ENCODE measurements at places on chromosomes 3 and 15.

DNA sequence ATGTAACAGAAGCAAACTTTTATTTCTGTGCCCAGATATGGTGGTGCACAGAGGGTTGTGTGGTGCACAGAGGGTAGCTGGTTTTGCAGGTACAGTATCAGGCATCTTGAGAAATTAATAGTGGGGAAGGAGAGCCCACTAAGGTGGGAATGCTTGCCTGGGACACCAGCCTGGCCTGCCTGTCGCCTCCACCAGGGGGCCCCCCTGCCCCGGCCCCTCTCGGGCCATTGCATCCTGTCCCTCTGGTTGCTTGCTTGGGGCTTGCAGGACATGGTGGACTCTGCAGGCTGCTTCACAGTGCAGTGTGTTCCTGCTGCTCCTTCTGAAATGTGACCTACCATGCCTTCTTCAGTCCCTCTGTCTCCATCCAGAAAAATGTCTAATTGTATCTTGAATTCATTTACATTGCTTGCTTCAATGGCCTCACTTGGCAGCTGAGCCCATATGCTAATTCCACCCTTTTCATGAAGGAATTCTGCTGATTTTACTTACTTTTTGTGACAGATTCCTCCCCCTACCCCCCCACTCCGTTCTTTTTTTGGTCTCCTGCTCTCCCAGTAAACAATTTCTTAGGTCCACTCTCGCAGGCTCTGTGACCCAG, 73.6 kb downstream of the EEFSEC start:
- DNase-seq: no peak

DNA sequence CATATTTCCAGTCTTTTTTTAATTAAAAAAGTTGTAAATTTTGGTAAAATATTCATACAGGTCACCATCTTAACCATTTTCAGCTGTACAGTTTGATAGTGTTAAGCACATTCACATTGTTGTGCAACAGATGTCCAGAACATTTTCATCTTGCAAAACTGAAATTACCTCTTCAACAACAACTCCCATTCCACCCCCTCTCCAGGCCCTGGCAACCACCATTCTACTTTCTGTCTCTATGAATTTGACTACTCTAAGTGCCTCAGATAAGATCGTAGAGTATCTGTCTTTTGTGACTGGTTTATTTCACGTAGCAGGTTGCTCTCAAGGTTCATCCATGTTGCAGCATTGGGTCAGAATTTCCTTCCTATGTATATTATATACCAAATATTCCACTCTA, 76.0 kb downstream of the SLCO3A1 start:
- DNase-seq: no peak

GRCh38 chr3:172613845-172614244, 90.6 kb upstream of the TNFSF10 start:
- DNase-seq: no peak

DNA sequence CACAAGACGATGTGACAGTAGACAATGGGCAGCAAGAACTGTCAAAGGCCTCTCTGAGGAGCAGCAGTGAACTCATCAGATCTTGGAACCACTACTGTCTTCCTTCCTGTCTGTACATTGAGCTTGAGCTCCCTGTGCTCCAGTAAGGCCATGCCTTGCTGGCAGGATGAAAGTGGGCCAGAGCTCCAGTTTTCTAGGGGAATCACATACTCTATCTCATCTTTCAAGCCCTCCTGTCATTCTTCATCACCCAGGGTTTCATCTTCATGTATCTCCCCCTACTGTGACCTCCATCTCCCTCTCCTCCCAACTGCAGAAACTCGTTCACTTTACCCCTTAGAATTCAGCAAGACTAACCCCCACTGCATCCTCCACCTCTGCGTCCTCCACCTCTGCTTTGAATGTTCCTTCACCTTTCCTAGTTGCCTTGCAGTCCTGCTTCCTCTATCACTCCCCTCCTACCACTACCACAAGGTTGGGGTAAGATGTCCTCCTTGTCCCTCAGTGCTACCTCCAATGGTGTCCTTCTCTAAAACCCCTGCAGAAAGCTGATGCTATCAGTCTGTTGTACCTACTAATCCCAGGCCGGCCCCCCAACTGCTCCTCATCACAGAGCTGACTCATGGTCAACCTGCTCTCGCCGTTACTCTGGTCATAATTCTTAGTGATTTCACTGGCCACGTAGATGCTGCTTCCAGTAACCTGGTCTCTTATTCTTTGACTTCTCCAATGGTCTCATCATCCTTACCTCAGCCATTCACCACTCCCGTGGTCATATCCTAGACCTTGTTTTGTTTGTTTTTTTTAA, 22.3 kb downstream of the NKIRAS1 start:
- DNase-seq: no peak

GRCh38 chr3:4575381-4575780, 82.2 kb downstream of the ITPR1 start:
- no peak for DNase-seq

GRCh38 chr3:61158216-61158615, 93.0 kb downstream of the FHIT start:
- DNase-seq: no peak

DNA sequence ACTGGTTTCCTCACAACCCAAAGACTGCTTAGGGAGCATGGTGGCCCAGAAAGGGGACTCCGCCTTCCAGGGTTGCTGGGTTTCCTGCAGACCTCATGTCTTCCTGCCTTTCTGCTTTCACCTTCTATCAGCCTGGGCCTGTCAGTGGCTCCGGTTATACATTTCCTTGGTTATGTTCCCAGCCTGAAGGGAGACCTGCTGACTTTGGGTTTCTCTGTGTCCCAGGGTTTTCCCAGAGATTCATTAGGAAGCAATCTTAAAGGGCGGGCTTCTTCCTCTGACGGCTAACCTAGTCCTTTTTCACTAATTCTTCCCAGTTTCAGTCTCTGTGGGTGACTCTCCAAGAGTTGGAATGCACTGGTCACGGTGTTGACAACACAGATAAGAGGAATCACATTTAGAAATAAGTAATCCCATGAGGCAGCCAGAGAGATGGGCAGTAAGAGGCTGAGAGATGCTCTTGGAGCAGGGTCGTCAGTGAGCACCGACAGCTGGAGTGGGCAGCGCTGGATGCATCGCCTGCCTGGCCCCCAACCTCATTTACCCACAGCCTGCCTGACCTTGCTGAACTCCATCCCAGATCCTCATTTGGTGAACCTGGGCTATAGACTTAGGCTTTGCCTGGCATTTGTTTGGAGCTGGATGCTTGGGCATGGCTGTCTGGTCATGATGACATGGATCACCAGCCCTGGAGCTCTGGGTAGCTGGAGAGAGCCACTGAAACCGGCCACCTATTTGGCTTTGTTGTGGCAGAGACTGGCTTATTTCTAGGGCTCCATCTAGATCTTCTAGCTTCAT, 10.0 kb upstream of the EHD4 start:
- DNase-seq: no peak

- no peak for DNase-seq
Observed at GRCh38 chr15:62027263-62027565, 33.0 kb downstream of the VPS13C start.

GRCh38 chr3:41120460-41120859, 78.8 kb upstream of the CTNNB1 start:
- no peak for DNase-seq

DNA sequence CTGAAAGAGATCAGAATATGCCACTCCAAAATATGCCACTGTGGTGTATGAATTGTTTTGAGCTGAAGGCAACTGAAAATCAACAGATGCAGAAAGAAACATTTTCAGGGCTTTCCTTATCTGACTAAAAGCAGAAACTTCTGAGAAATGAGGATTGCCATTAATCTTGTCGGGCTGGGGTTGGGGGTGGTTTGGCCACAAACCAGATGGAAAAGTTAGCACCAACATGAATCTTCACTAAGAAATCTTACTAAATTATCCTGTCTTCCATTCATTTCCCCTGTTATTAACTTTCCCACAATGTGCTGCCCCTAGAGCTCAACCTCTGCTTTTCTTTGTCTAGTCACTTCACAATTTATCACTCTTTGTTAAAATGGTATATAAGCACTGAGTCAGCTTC, 229.9 kb upstream of the GADL1 start:
- DNase-seq: no peak

DNA sequence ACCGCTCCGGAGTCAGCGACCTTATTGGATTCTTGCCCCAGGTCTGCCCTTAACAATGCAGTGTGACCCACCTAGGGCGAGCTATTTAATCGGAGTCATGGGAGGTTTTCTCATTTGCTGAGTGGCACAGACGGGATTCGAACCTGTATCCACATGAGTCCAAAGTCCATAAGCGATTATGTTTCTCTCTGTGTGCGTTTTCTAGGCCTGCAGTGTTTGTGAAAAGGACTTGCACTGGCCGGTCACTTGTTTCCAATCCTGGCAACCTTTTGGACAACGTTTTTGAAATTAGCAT, 691 bp upstream of the HDGFL3 start:
- DNase-seq: no peak

GRCh38 chr3:57746156-57747010, 9.7 kb upstream of the SLMAP start:
- DNase-seq: no peak

GRCh38 chr3:177521305-177521704, 324.0 kb upstream of the TBL1XR1 start:
- DNase-seq: no peak

DNA sequence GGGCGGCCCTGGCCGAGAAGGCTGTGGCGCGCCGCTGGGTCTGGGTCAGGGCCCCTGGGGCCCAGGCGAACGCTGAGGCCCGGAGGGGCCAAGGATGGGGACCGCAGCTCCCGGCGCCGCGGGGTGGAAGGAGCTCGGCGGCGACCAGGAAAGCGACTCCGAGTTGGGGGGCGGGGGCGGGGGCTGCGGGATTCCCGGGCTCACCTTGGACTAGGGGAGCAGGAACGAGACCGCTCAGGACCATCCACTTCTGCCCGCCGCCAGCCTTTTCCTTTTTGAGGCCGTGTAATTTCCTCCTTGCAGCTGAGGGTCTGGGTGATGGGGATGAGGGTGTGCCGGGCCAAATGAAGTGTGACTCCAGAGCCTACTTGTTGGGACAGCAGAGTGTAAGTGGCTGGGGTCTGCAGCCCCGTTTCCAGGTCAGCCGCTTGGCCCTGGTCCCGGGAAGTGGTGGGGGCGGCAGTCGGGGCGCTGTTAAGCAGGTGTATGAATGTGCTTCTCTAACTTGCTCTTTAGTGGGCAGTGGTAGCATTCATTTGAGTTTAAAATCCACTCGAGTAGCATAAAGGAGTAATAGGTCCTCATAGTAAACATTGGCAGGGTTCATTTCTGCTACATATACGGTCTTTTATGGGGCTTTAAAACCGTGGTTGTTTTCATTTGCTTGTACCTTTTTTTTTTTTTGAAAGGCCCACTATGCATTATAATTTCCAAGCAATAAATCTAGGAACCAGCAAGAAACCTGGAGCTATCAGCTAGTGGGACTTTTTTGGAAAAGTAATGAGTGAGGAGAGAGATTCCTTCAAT, 717 bp downstream of the PXK start:
- peak; percentile 13 for DNase-seq

GRCh38 chr3:122104515-122105194, 49.5 kb downstream of the CD86 start:
- no peak for DNase-seq

- DNase-seq: no peak
Observed at GRCh38 chr3:127682561-127682960, 9.8 kb downstream of the ABTB1 start.

DNA sequence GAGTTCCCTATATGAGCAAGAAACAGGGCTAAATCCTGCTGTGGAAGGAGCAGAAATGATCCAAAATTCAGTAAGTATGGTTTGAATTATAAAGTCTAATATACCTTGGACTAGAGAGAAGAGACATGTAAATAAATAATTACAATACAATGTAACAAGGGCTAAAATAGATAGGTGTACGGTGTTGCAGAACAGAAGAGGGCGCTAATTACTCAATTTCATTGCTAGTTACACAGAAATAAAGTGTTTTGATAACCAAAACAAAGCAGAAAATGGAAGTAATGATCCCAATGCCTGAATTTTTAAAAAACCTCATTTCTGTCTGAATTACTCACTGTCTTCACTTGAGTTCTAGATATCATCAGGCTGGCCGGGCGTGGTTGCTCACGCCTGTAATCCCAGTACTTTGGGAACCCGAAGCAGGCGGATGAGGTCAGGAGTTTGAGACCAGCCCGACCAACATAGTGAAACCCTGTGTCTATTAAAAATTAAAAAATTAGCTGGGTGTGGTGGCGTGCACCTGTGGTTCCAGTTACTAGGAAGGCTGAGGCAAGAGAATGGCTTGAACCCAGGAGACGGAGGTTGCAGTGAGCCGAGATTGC, 8.3 kb upstream of the PLCH1 start:
- DNase-seq: no peak

DNA sequence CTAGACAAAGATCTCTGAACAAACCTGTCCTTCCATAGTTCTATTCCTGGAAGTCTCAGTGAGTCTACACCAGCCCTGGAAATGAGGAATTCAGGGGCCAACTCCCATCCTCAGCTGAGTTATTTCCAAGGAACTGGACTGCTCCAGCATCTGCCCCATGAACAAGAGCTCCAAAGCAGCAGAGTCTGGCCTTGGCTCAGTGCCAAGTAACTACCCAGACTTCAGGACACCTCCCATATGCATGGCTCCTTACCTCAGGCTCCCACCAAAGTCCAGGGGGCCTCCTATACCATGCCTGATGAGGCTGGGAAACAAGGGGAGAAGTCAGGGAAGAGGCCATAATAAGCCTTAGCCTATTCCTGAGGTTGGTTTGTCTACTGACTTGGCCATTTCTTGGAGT, 45.0 kb downstream of the FAIM start:
- DNase-seq: no peak

- DNase-seq: no peak
Observed at GRCh38 chr3:108603691-108604090, 14.2 kb downstream of the DZIP3 start.

GRCh38 chr3:119289404-119289770, 4.8 kb upstream of the ARHGAP31 start:
- DNase-seq: no peak

DNA sequence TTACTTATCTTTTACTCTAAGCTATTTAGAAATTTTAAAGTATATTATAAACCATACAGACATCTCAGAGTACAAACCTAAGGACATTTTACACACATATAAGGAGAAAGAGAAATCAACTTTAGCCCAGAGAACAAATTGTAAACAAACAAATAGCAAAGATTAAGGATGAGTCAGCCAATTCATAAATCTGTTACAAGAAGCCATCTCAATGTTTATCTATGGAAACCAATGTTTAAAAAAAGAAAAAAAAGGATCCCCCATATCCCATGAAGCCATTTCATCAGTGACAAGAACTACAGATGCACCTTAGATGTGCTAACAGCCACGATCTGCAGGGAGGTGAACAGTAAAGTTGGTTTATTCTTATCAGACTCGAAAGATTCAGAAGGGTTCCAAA, 437.1 kb downstream of the SHQ1 start:
- DNase-seq: no peak

DNA sequence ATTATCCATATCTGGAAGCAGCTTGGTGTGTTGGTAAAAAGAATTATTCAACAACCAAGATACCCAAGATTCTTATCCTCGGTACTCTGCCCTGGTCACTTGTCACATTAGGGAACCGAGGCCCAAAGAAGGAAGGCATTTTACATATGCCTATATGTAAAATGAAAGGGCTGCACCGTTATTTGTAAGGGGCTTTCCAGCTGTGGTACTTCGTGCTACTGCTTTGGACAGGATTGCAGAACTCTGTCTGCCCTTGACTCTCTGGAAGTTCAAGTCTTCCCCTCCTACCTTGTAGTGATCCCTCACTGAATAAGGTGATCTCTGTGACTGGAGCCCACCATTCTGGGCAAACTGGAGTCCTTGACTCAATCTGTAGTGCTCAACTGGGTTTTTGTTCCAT, 198.9 kb upstream of the TOPAZ1 start:
- DNase-seq: no peak

- DNase-seq: no peak
Observed at GRCh38 chr15:25245801-25246622, 192.8 kb downstream of the UBE3A start.
